ENCODE measurements at places on chromosomes 12 and 14. TPM values are rescaled to one million over a fixed set of nuclear protein-coding genes. Genes with fewer than 3 reads are reported as not detected.

Gene OR6C2
- not detected for total RNA-seq

Gene IL22
- not detected for total RNA-seq

Gene SYCP3
- total RNA-seq, result 0.08 TPM

Gene ANO4
- total RNA-seq, result 2.0 TPM

Gene OR4N5
- total RNA-seq, result not detected

Gene KRT75
- not detected for total RNA-seq

Gene RDH12
- not detected for total RNA-seq

Gene LALBA
- not detected for total RNA-seq

All from A375 (cell line).